ENCODE measurements at places on chromosomes 7 and 10.

GRCh38 chr10:97534746-97535367 lies 36.1 kb downstream of the UBTD1 start:
- peak; percentile 50 for DNase-seq

DNA sequence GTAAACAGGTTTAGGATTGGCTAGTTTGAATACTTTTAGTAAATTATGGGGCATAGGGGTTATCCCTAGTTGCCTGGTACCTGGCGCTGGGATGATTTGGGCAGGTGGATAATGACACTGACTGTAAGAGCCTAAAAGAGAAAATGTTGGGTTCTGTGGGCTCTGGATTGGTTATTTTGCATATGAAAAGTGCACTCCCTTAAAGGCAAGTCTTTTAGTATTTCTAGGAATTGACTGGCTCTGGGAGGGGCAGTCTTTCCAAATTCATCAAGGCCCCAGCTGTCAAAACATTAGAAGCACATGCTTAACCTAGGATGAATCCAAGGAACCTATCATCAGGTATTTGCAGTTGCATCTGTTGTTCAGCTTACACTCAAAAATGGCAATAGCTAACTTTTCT lies 454.6 kb upstream of the SORCS1 start:
- DNase-seq: no peak

GRCh38 chr10:70233939-70234300 lies 691 bp upstream of the PPA1 start:
- no peak for DNase-seq

- no peak for DNase-seq
Observed at GRCh38 chr10:117541909-117542705, 439 bp upstream of the EMX2 start.
